GM23338 (cell line): ENCODE measurements at places on chromosomes 6 and 20.

DNA sequence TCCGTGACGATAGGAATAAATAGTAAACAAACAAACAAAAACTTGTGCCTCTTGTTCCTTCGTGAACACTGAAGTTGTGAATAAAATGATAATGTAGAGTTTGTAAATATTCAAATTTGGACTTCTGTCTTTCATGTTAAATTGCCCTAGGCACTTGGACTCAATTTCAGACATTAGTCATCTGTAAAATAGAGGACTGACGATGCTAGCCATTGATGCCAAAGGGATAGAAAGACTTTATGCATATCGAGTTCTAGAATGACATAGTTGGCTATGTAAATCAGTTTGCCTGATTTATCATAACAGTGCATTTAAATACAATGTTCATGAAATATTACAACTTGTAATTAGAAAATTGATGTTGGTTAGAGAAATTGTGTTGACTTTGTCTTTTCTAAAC, 45.9 kb upstream of the FLRT3 start:
- no peak for DNase-seq

- no peak for DNase-seq
Observed at GRCh38 chr20:10558635-10559187, 115.1 kb downstream of the JAG1 start.

- no peak for DNase-seq
Observed at GRCh38 chr6:133802861-133803260, 86.1 kb upstream of the TCF21 start.

DNA sequence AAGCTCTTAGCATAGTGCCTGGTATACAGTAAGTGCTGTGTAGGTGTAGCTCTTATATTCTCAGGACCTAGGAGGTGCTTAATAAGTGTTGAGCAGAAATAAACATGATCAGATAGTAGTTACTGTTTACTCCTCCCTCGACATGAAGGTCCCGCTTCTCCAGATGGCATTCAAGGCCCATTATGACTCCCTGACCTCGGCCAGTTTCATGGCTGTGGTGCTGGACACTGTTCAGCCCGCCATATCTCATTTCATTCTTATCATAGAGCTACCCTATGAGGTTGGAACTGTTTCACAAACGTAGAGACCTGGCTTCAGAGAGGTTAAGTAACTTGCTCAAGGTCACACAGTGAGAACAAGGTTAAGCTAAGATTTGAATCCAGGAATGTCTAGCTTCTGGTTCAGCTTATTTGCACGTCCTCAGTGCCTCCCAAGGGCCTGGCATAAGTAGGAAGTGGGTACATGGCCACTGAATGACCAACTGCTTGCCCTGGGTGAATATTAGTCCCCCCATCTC, 39.0 kb downstream of the CD40 start:
- DNase-seq: no peak

DNA sequence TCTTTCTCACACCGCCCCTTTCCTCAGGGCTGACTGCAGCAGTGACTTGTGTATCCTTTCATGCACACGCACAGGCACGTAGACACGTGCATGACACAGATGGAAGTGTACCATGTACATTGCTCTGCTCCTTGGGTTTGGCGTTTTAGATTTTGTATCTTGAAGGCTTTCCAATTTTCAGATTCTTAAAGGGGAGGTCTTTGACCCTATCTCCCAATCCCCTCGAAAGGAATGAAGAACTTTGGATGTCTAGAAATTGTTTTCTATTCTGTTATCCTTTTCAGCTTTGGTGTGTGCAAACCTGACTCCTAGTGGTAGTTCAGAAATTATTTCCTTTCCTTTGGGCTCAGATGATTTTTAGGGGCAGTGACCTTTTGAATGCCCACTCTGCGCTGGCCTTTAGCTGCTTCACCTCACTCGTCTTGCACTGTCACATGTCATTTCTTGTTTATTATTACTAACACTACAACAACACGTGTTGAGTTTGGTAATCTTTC, 63.0 kb downstream of the HIVEP1 start:
- DNase-seq: peak; percentile 10

GRCh38 chr6:100096341-100096740, 102.3 kb upstream of the MCHR2 start:
- DNase-seq: no peak

GRCh38 chr6:109183109-109183650, 87.9 kb downstream of the CEP57L1 start:
- peak; percentile 32 for DNase-seq

GRCh38 chr6:78483553-78484197, 383.7 kb upstream of the IRAK1BP1 start:
- no peak for DNase-seq

- DNase-seq: no peak
Observed at GRCh38 chr6:143603455-143603854, 74.3 kb upstream of the PHACTR2 start.

GRCh38 chr6:125983246-125983945, 2.9 kb upstream of the TRMT11 start:
- no peak for DNase-seq

DNA sequence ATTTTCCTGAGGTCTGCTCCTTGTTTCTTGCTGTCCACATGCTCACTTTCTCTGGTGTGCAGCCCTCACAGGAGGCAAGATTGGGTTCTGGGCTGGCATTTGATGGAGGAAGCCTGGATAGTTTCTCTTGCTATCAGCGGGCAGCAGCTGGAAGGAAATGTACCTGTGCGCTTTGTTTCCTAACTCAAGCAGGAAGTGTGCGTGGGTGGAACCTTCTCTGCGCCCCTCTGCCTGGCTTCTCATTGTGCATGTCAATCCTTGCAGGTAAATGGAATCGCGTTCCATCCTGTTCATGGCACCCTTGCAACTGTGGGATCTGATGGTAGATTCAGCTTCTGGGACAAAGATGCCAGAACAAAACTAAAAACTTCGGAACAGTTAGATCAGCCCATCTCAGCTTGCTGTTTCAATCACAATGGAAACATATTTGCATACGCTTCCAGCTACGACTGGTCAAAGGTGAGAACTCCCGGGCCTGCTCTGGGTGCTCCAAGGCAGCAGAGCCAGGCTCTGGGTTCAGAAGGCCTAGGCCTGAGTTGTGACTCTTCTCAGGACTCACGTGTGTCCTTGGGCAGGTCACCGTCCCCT, 16.8 kb upstream of the RBM38 start:
- peak; percentile 30 for DNase-seq

- DNase-seq: peak; percentile 41
Observed at GRCh38 chr6:3749067-3749841, 2.3 kb downstream of the PXDC1 start.

DNA sequence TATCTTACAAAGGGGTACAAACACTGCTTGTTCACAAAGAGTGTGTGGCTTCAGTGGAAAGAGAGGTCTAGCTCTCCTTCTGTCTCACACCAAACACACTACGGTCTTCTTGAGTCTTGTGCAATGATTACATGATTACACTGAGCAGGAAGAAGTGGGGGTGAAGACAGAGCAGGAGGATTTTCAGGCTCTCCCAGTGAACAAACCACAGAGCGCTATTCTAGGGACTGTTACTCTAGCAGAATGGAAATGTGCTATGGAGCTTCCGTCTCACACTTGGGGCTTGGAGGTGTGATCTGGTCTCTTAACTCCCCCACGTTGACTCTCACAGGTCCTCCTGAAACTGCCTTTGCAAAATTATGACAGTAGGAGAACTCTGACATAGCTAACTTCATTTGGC, 203.4 kb downstream of the MYLK4 start:
- no peak for DNase-seq

GRCh38 chr6:24910961-24911725, 24.6 kb downstream of the RIPOR2 start:
- peak; percentile 83 for DNase-seq

GRCh38 chr20:14622796-14623195, 285.4 kb upstream of the FLRT3 start:
- peak; percentile 47 for DNase-seq

- DNase-seq: peak; percentile 91
Observed at GRCh38 chr20:1313236-1313964, 15.5 kb downstream of the SDCBP2 start.

DNA sequence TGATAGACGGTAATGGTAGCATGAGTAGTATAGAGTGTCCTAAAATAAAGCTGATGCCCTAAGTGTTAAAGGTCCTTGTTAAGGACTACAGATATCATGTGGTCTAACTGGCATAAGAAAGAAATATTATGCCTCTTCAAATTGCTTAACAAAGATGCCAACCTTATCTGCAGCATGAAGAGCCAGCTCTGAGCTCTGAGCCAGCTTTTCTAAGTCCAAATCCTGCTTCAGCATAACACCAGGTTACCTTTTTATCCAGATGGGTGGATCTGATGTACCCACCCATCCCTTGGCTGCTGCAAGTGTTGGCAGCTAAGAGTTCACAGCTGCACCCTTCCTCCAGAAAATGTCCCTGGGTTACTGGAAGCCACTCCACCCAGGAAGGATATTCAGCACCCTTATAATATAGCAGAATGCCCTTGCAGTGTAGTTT, 83.8 kb downstream of the TENT5A start:
- no peak for DNase-seq
